ENCODE measurements at places on chromosomes 6 and 20.

DNA sequence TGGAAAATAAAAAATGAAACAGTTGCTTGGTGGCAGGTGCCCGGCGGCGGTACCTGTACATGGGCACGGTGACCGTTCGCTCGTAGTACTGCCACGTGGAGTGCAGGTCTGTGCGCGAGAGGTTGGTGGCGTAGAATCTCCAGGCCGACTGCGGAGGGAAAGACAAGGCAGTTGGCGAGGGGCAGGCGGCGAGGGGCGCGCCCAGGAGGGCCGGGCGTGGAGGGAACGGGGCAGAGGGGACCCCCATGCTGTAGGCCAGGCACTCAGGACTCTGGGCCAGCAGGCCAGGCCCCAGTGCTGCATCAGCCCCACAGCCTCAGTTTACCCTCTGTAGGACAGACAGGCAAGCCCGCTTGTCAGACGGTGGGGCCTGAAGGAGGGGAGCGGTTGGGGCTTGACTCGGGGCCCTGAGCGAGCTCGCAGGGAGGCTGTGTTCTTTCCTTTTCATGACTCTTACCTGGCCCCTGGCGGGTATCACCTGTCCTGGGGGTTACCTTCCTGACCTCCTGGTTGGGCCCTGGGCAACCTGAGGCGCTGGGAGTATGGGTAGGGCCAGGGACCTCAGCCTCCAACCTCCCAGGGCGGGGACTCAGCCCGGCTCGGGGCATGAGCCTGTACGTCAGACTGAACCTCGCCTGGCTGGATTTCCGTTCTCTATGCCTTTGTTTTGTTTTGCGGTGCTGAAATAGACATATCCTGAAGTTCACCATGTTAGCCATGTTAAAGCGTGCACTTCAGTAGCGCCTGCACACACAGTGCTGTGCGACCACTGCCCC, 38.5 kb downstream of the KCNQ2 start:
- no peak for DNase-seq

- no peak for DNase-seq
Measured at GRCh38 chr6:75503291-75503690, 9.7 kb upstream of the FILIP1 start.

DNA sequence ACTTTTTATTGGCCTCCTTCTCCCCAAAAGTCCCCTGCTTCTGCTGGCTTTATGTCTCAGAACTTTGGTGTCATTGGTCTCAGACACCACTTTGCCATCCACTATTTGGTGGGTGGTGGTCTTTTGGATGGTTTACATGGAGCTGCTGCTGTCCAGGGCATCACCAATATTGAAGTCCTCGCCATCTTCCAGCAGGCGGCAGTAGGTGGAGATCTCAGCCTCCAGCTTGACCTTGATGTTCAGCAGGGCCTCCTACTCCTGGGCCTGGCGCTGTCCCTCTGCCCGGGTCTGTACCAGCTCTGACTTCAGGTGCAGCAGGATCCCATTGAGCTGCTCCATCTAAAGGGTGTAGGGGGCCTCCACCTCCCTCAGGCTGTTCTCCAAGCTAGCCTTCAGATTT, 148.4 kb upstream of the FOXA2 start:
- DNase-seq = no peak

GRCh38 chr6:147201885-147202515, 2.2 kb upstream of the STXBP5 start:
- peak; percentile 51 for DNase-seq

- no peak for DNase-seq
Measured at GRCh38 chr6:109292420-109292819, 89.8 kb downstream of the CD164 start.

All from HTR-8/SVneo (cell line).